ENCODE measurements at places on chromosomes 16 and 17. TPM values are rescaled to one million over a fixed set of nuclear protein-coding genes. Genes with fewer than 3 reads are reported as not detected.

NR1D1 gene
- 18.8 TPM for total RNA-seq

HOXB2 gene
- total RNA-seq = 2.6 TPM

SAMD14 gene
- 2.3 TPM for total RNA-seq

CHRNE gene
- total RNA-seq = not detected

TEKT3 gene
- not detected for total RNA-seq

DOC2A gene
- total RNA-seq = 4.8 TPM

AP2B1 gene
- total RNA-seq = 220 TPM

SLC16A6 gene
- total RNA-seq = 0.15 TPM

VMP1 gene
- 186 TPM for total RNA-seq

GPRC5C gene
- 193 TPM for total RNA-seq

TK1 gene
- total RNA-seq = 135 TPM
